Peyer's patch (tissue), 4 donors: ENCODE measurements at places on chromosomes 6 and 20. TPM values are rescaled to one million over a fixed set of nuclear protein-coding genes. Genes with fewer than 3 reads are reported as not detected.

The HSPA1A gene
- total RNA-seq: 77.1 TPM

The MBOAT1 gene
- total RNA-seq: 57.0 TPM

The RIPOR2 gene
- total RNA-seq: 6.5 TPM

The LINC00237 gene
- total RNA-seq: not detected

The OVOL2 gene
- 38.7 TPM for total RNA-seq

The ENTPD6 gene
- 122 TPM for total RNA-seq

The RGS17 gene
- total RNA-seq: not detected

The GNL1 gene
- 33.1 TPM for total RNA-seq

The ALDH5A1 gene
- 25.6 TPM for total RNA-seq

DNA sequence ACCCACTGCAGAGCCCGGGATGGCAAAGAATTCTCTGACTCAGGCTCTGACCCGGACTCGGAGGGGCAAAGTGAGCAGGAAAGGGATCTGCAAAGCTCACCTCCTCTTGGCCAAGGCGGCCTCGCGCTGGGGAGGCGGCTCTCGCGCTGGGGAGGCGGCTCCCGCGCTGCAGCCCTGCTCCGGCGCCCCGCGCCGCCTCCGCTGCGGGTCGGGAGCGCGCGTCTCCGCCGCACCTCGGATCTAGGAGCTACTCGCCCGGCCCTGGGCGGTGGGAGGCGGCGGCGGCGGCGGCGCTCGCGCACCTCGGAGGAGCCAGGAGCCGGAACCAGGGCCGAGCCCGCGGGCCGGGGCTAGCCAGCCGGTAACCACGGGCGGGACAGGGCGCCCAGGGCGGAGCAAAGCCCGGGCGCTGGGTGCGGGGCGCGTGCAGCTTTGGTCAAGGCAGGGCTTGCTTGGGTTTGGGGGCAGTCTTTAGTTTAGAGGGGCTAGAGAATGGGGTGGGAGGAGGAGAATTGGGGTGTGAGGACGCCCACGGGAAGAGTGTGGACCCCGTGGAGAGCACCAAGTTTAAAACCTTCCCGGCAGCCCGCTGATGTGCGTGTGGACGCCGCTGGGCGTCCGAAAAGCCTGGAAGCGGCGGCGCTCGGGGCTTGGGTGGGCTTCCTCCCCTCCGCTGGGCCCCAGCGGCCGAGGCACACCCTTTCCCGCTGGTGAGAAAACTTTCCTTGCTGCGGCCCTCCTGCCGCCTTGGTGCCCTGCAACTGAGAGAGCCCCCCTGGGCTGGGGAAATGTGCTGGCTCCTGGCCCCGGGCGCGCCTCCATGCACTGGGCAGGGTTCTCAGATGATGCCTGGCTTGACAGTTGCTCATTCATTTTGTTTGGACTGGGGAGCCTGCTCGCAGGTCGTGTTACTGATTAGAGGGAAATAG is at the start of gene MRAP2:
TSS of gene MRAP2 (plus strand) at position 250 of the 929 bp plus-strand sequence. CDS start 21,547 bp downstream, outside the sequence.
- peak; percentile 48 for DNase-seq

GRCh38 chr6:163533443-163533842 is 118.9 kb downstream of the QKI start:
- no peak for DNase-seq

GRCh38 chr6:89618026-89618425 is 20.5 kb downstream of the LYRM2 start:
- DNase-seq: no peak

DNA sequence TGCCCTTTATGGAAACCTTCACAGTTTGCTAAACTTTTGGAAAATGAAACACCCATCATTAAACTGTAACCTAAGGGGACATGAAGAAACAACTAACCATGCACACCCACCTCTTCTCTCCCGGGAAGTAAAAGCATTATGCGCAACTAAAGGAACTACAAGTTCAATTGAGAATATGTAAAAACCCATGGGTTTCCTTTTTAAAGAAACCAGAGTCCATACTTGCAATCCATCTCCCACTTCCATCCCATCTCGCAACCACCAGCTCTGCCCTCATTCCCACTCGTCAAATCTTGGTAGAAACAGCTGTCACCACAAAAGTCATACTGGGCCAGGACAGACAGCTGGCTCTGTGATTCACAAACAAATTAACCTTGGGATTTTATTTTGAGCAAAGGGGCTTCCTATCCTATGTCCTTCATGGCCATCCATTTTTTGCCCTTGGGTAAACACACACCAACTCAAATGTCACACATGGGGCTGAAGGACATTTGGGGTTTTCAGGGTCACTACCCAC is 81.5 kb downstream of the HAO1 start:
- no peak for DNase-seq

- DNase-seq: no peak
These were observed 76.5 kb downstream of the ATP9A start for GRCh38 chr20:51691703-51692102.

- no peak for DNase-seq
These were observed 8.3 kb upstream of the ZDHHC14 start for GRCh38 chr6:157372501-157373280.

GRCh38 chr6:12160326-12160725 is 129.8 kb upstream of the EDN1 start:
- no peak for DNase-seq

- DNase-seq: no peak
These were observed 625.9 kb upstream of the EPHA7 start for GRCh38 chr6:94045099-94045829.

DNA sequence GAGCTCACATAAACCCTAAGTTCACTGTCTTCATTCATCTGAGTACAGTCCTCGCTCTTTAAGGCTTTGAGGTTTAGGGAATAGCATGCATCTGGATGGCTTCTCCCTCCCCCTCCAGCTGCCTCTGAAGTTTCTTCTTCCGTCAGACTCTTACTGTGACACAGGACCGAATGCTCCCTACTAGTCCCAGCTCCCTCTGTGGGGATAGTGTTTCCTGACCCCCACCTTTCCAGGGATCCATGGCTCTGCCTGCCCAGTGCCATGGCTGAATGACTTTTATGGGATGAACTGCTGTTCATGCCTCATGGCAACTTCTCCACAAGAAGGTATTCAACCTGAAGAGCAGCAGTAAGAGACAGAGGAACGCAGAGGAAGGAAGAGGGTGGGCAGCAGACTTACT is 79.8 kb upstream of the EMILIN3 start:
- DNase-seq: no peak

GRCh38 chr6:138529478-138529877 is 30.2 kb upstream of the NHSL1 start:
- no peak for DNase-seq

DNA sequence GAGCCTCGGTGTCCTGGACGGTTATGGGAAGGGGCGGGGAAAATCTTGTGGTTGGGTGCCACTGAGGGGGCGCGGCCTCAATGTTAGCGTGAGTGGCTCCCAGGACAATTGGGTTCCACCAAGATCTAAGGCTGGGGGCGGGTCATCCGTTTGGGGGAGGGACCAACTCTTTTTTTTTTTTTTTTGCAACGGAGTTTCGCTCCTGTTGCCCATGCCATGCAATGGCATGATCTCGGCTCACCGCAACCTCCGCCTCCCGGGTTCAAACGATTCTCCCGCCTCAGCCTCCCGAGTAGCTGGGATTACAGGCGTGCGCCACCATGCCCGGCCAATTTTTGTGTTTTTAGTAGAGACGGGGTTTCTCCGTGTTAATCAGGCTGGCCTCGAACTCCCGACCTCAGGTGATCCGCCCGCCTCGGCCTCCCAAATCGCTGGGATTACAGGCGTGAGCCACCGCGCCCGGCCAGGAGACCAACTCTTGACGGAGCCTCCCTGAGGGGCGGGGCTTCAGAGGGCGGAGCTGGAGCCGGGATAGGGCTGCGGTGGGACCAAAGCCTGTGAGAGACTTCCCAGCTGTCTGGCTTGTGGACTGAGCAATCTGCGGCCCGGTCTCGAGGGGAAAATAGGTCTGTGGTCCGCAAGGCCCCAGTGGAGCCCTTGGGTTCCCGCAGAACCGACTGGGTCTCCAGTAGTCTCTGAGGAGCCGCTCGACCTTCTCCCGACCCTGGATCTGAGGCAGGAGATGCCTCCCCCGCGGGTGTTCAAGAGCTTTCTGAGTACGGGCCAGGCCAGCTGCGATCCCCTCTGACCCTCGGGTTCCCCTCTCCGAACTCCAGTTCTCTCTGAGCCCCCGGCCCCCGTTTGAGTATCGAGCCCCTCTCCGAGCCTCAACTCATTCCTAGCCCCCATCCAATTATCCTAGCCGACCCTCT is 1.1 kb downstream of the SPAG4 start:
- DNase-seq: peak; percentile 76

- DNase-seq: no peak
These were observed 214.6 kb downstream of the GMDS start for GRCh38 chr6:2030682-2031244.

- no peak for DNase-seq
These were observed 25.0 kb upstream of the RNF144B start for GRCh38 chr6:18362058-18362561.

GRCh38 chr20:58017231-58017969 is 211.1 kb downstream of the ANKRD60 start:
- peak; percentile 69 for DNase-seq

- DNase-seq: no peak
These were observed 14.7 kb downstream of the UCKL1 start for GRCh38 chr20:63941282-63942081.

GRCh38 chr6:170004585-170005210 is 253.3 kb downstream of the ERMARD start:
- no peak for DNase-seq

DNA sequence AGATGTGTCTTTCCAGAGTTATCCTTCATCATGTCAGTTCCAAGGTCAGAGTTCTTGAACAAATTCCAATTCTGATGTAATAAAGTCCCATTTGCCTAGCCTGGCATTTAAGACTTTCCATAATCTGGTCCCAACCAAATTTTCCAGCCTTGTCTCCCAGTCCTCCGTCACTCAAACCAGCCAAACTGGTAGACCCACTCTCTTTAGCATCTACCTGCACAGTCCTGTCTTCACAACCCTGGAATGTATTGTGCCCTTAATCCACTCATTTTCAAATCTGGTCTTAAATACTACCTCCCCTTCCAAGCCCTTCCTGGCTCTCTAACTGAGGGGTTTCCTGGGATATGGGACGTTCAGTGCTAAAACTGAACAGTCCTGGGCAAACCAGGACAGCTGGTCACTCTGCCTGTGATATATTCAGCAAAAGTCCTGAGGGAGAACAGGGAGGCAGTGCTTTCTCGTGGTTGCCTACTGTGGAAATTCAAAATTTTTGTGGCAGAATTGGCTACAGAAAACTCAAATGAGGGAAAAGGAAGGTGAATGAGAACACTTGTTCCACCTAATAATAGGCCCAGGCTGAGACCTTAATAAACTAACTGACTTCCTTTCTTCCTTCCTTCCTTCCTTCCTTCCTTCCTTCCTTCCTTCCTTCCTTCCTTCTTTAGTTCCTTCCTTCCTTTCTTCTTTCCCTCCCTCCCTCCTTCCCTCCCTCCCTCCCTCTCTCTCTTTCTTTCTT is 10.8 kb upstream of the AKAP7 start:
- DNase-seq: no peak

DNA sequence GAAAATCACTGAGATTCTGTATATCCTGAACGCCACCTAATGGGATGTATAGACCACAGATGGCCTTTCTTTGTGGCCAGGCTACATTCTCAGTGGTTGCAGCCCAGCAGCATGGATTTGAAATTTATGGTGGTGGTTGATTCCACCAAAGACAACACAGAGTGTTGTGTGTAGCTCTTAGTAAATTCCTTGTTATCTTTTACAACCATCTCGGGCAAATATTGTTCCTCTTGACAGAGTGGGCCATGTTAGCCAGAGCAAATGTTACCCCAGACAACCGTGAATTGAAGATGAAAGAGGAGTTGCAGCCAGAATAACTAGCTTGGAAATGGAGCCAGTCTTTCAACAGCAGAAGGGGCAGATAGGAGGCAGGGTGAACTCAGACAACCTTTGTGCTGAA is 39.5 kb downstream of the SLC24A3 start:
- no peak for DNase-seq

DNA sequence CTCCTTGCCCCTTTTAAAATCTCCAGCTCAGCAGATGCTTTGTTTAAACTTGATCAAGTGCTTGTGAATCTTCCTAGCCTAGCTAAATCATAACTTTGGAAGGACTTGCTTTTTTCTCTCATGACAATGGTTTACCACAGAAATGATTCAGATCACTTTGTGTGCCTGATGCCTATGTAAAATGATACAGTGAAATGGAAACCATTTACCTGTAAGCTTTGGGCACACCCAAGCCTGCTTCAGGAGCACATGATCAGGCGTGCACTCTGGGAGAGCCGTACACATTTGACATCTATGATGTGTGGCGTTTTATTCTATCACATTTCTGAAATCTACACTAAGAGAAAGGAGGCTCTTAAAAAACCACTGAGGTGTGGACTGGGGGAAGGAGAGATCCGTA is 41.1 kb downstream of the PTPN1 start:
- no peak for DNase-seq

GRCh38 chr6:28000351-28001045 is 43.5 kb downstream of the OR2B6 start:
- DNase-seq: no peak

- peak; percentile 88 for DNase-seq
These were observed 73.1 kb downstream of the HIVEP2 start for GRCh38 chr6:142871910-142872331.

DNA sequence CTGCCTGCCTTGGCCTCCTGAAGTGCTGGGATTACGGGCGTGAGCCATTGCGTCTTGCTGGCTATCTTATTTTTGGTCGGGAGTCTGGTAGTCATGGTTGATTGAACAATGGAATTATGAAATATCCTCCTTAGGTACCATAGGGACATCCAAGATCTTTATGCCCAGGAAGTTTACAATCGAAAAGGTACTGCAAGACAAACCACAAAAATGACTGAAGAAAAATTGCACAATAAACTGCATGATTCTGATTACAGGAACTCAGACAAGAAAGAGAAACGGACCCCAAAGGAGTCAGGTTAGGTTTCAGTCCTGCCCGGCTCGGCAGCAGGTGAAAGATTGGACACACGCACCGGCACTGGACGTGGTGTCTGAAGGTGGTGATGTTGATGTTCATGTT is 5.3 kb downstream of the SLC26A8 start:
- DNase-seq: no peak

GRCh38 chr6:142443102-142443501 is 141.3 kb downstream of the ADGRG6 start:
- no peak for DNase-seq

- no peak for DNase-seq
These were observed 134.1 kb upstream of the CEP162 start for GRCh38 chr6:84361372-84362192.

DNA sequence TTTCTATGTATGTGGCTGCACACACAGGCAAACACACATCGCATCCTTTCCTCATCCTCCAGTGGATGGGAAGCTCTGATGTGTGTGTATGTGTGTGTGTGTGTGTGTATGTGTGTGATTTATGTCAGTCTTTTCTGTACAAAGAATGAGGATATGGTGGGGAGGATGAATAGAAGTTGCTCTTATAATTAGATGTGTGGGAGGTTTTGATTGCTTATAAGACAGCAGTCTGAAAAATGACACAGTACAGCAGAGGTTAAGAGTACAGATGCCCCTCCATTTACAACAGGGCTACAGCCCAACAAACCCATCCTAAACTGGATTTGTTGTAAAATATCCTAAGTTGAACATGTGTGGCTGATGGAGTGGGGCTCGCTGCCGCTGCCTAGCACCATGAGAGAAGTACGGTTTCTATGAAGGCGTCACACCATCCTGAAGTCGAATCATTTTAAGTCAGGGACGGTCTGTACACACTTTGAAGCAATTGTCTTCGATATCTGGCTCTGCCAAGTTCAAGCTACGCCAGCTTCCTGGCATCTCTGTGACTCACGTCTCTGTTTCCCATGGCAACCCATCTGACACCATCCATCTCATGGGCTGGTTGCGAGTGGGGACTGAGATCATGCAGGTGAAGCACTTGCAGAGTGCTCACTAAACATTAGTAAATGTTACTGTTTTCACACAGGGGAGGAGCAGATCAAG is 252.6 kb downstream of the MYLK4 start:
- no peak for DNase-seq

GRCh38 chr6:109382576-109383437 is 540 bp upstream of the CD164 start:
- DNase-seq: peak; percentile 97

- DNase-seq: no peak
These were observed 109.0 kb downstream of the RALGAPA2 start for GRCh38 chr20:20603339-20603990.
